ENCODE measurements at places on chromosomes 6 and 20.

GRCh38 chr20:62807444-62808210, 3.0 kb downstream of the OGFR start:
- DNase-seq = no peak

- no peak for DNase-seq
Measured at GRCh38 chr20:3276680-3277015, 37.7 kb upstream of the SLC4A11 start.

- no peak for DNase-seq
Measured at GRCh38 chr6:50785921-50786320, 32.8 kb upstream of the TFAP2B start.

GRCh38 chr6:96542702-96543101, 20.2 kb upstream of the FHL5 start:
- no peak for DNase-seq

GRCh38 chr6:12060780-12061609, 48.9 kb downstream of the HIVEP1 start:
- DNase-seq = no peak

DNA sequence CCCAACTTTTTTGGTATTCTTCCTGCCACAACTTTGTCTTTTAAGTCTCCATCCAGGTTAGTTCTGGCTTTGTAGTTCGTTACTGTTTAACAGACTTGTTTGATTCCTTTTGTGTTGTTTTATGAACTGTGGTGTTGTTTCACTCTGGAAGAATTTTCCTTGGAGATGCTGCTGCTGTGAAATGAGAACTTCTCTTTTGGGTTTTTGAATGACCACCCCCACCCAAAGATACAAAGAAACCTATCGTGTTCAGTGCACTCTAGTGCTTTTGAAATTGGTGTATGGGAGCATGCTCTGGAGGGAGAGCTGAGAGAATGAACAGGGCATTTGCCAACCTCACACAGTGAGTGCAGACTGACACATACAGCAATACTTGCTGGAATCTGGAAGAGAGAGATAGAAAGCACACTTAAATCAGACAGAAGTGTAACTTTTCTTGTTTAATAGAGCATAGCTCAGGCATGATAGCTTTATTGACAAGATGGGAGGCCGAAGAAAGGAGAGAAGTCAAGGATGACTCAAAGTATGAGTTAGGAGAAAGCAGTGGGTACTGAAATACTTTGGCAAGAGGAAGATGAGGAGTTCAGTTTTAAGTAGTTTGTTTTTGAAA, 293.1 kb downstream of the SOX4 start:
- no peak for DNase-seq

DNA sequence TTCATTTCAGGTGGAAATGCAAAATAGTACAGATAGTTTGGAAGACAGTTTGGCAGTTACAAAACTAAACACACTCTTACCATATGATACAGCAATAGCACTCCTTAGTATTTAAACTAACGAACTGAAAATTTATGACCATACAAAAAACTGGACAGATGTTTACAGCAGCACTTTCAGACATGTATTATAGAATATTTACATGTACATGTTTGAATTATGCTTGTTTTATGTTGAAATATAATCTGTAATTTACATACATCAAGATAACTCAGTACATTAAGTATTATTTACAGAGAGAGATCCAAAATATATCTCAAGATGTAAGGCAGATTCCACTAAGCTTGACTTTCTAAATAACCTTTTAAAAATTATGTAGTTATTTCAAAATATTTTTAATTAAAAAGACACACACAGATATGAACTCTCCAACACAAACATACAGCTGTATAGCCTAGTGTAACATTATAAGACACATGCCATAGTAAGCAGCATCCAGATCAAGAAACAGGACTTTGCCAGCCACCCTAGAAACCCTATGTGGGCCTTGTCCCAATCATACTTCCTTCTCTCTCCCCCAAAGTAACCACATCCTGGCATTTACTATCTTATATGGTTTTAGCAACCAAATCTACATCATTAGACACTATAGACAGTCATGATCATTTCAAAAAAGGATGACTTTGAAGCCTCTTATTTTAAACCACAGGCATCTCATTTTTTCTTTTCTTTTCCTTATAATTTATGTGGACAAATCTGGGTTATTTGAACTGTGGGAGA, 82.2 kb downstream of the MAN1A1 start:
- DNase-seq = no peak

DNA sequence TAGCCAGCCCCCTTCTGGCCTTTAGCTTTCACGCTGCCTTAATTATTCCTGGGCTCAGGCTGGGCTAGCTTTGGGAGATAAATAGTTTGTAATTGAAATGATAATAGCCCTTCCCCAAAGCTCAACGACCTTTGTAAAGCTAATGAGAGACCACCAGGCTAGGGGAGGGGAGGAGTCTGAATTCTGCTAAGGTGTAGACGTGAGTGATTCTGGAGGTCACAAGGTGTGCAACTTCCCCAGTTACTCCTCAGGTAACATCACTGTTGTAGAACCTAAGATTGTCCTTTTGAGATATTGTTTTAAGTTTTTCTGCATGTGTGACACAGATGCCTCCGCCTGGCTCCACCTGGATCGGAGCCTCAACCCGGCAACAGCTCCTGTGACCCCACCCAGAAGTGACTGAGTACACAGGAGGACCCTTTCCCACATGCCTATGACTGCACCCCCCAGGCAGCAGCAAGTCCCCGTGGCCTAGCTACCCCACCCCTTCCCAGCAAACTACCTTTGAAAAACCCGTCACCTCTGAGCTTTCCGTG, 5.8 kb upstream of the GPR31 start:
- DNase-seq = no peak

Measured in GM04503 (cell line).